ACHN (cell line): ENCODE measurements at places on chromosomes 16 and 17.

- peak; percentile 93 for DNase-seq
Observed at GRCh38 chr17:50177983-50178834, 12.4 kb downstream of the SGCA start.

GRCh38 chr16:67120025-67120424, 10.3 kb downstream of the PHAF1 start:
- no peak for DNase-seq

DNA sequence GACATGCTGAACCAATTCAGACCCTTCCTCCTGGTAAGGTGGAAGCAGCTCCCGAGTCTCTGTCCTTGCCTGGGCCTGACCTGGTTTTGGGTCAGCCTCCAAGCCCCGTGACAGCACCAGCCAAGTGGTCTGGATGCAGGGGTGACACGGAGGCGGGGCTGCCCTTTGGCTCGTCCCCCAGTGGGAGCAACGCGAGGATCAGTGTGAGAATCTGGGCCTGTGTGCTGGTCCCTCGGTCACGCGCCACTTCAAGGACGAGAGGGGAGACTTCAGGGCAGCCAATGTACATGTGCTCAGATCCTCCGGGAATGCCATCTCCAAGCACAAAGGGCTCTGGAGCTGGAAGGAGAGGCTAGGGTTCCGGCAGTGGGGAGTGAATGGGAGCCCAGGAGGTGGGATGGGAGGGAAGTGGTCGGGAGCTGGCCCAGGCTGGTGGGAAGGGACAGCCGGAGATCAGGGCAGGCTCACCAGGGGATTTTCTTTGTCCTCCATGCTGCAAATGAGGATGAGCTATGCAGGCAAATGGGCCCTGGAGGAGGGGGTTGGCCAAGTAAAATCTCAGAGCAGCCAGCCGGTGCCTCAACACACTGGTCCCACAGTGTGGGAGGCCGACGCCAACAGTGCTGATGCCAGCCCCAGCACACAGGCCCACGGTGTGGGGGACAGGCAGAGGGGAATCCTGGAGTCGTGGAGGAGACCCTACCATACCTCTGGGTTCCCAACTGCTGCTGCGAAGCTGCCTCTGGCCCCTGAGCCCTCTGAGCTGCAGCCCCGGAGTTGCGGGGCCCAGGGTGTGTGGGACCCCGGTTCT, 4.2 kb upstream of the NDRG4 start:
- DNase-seq, result no peak

DNA sequence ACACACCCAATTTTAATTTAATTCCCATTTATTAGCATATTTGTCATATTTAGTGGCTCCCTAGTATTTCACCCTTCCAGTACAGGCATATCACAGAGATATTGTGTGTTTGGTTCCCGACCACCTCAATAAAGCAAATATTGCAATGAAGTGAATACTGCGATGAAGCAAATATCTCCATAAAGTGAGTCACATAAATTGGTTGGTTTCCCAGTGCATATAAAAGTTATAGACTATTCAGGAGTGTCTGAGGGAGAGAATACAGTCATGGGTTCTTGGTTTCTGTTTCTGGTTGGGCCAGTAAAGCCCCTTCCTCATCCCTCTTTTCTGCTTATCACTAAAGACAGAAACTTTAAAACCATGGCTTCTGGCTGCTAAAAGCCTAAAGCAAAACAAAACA, 295.4 kb upstream of the AXIN2 start:
- DNase-seq, result no peak

DNA sequence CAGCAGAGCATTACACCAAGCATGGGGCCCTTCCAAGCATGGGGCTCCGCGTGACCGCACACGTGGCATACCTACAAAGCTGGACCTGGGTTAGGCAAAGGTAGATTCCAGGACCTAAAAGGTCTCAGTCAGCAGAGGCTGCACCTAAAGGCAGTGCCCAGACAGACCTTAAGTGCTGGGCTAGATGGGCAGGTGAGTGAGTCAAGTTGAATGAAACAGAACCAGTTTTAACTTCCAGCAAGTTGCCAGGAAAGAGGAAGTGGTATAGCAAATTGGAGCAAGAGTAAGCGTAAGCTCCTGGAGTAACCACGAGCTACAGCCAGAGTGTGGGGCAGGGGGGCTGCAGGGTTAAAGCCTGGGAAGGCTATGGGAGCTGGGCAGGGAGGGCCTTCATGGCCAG, 49.5 kb downstream of the SRCIN1 start:
- DNase-seq, result no peak

DNA sequence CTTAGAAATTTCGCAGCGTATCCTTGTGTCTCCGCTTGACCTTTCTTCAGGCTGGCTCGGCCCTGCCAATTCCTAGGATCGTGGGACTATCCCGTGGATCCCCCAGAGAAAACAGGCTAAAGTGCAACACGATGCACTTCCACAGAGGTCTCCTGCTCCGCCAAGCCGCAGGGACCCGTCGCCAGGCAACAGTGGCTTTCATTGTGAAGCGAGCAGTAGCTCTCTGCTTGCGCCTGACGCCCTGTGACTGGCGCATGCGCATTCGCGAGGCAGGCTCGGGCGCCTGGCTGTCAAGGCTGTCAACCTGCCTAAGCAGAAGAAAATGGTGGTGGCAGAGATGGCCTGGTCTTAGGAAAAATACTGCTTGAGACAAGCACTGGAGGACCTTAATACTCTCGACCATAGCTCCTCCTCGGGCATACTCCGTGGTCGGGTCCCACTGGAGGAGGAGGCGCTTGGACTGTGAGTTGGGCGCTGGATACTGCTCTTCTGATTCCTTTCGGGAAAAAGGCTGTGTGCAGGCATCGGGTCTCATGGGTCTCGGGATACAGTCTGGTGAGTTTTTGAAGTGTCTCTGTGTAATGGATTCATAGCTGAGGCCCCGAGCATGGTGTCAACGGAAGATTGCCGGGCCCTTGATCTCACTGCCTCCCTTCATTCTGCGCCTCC, 2336.1 kb downstream of the TP53TG3F start:
- no peak for DNase-seq

DNA sequence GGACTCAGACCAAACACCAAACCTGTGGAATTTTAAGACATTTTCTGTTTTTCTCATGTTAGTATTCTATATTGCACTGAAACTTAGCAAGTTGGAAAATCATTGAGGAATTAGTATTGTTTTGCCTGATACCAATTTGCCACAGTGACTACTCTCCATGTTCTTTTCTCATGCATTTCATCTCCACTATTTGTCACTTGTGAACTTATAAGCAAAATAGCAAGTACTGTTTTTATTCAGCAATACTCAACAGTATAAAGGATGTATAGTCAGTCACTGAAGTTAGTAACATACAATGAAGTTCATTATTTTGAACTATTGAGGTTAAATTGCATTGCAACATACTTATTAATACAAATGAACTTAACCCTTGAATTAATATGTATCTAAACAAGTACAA, 5.8 kb upstream of the VPS35L start:
- DNase-seq, result no peak

GRCh38 chr17:31900877-31901276, 631 bp downstream of the UTP6 start:
- peak; percentile 37 for DNase-seq

DNA sequence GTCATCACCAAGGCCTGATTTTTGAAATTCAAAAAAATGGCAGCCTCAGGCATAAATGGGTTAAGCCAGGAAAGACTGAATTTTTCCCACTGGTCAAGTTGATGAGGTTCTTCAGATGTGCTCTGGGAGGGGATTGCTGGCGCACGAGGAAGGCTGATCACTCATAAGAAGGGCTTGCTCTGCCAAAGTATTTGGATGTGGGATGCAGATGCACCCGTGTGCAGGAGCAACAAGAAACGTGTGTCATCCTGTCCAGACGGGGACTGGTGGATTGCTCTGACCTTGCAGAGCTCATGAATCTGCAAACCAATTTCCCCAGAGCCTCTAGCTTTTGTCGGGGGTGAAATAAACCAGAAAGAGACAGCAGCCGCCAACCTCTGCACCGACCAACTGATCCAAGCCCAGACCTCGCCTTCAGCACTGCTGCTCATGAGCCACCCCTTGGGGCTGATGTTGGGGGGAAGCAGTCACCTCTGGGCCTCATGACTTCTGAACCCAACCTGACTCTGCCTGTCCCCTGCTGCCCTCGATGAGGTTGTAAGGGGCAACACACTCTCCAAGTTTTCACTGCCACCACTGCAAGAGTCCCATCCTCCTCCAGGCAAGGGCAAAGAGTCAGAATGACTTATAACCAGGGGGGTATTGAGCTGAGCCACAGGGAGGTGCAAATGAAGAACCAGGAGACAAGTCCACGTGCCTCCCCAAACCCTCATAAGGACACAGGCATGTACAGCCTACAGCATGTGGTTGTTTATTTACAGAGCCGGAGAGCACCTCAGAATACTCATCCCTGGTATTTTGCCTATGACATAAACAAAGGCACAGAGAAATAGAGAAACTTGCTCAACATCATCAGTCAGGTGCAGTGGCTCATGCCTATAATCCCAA, 452.0 kb downstream of the SOX9 start:
- no peak for DNase-seq
